ENCODE measurements at places on chromosomes 16 and 17.

DNA sequence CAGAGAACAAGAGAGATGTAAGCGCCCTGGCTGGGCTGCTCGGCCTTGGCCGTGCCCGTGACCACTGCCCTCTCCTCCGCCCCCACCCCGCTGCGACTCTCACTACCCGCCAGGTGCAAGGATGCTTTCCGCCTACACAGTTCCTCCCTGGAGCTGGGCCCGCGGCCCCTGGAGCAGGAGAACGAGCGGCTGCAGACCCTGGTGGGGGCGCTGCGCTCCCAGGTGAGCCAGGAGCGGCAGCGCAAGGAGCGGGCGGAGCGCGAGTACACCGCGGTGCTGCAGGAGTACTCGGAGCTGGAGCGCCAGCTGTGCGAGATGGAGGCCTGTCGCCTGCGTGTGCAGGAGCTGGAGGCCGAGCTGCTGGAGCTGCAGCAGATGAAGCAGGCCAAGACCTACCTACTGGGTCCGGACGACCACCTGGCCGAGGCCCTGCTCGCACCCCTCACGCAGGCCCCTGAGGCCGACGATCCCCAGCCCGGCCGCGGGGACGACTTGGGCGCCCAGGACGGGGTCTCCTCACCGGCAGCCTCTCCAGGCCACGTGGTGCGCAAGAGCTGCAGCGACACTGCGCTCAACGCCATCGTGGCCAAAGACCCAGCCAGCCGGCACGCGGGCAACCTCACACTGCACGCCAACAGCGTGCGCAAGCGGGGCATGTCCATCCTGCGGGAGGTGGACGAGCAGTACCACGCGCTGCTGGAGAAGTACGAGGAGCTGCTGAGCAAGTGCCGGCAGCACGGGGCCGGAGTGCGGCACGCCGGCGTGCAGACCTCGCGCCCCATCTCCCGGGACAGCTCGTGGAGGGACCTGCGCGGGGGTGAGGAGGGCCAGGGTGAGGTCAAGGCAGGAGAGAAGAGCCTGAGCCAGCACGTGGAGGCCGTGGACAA lies 9.2 kb upstream of the MRPL58 start:
- DNase-seq, result no peak

GRCh38 chr17:19799796-19800195 lies 51.7 kb upstream of the ALDH3A1 start:
- no peak for DNase-seq

DNA sequence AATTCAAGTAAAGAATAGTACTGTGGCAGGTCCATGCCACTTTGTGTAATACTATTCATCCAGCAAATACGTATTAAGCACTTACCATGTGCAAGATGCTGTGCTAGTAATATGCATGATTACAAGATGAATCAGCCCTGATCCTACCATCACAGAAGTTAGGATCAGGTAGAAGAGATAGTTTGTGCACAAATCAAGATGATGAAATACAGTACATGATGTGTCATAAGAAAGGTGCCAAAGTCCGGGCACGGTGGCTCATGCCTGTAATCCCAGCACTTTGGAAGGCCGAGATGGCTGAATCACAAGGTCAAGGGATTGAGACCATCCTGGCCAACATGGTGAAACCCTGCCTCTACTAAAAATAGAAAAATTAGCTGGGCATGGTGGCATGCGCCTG lies 10.9 kb downstream of the COG4 start:
- no peak for DNase-seq

DNA sequence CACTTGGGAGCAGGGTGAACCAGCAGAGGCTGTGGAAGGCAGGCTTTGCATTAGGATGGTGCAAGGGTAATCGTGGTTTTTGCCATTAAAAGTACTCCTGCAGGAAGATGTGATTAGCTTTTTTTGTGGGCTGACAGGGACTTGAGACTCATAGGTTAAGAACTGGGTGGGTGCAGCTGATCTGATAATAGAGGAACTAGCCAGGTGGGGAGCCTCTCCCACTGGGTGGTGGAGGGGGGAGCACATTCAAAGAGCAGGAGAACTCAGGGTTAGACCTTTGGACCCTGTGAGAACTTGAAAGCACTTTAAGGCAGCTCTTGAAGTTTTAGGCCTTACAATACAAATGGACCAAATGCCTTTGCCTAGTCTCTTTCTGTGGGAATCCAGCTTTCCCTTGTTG lies 32.4 kb downstream of the CCL4 start:
- DNase-seq, result no peak

GRCh38 chr16:65948361-65948760 lies 418.1 kb upstream of the CDH5 start:
- no peak for DNase-seq

DNA sequence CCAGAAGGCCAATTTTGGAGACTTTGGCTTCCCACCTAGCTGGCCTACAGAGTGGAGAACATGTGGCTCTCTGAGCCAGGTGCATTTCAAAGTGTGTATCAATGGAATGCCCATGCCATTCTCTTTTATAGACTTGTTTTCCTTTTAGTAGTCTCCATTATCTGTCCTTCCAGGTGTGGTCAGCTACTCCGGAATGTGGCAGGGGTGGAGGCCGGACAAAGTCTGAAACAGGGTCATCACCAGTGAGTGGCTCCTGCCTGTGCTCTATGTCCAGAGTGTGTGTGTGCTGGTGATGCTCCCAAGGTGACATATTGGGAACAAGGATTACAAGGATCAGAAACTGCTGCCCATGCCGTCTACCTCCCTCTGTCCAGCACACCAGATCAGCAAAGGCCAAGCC lies 3.8 kb upstream of the TMEM220 start:
- no peak for DNase-seq

DNA sequence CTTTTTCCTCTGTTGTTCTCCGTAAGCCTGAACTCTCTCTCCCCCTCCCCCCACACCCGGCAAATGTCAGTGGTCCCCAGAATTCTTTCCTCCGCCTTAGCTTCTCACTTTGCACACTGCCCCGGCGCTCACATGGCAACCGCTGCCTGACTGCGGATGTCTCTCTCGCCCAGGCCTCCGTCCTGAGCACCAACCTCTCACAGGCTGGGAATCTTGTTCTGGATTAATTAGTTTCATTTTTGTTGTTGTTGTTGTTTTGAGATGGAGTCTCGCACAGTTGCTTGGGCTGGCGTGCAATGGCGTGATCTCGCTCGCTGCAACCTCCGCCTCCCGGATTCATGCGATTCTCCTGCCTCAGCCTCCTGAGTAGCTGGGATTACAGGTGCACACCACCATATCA lies 16.7 kb downstream of the C17orf100 start:
- DNase-seq, result no peak

DNA sequence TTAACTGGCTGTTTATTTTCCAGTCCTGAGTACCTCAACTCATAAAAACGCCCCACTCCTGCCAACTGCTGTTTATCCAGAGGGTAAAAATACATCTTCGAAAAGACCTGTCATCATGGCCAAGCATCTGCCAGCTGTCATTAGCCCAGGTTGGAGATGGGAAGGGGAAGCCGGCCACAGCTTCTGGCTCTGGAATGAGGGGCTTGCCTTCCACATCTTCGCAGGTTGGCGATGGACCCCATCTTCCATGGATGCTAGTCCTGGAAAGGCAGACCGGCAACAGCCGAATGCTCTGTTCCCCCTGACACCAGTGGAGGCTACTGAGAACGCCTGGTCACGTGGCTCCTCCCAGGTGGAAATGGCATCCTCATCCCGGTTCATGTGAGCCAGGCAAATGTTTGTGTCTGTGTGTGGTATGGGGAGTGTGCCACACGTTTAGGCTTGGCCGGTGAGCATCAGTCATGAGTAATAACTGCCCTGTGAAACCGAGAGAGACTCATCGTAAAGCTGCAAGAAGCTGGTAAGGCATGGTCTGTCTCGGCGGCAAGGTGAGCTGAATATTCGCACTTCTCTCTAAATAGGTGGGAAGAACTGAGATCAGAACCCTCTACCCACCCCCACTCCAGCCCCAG lies 420 bp upstream of the KRTAP17-1 start:
- no peak for DNase-seq

DNA sequence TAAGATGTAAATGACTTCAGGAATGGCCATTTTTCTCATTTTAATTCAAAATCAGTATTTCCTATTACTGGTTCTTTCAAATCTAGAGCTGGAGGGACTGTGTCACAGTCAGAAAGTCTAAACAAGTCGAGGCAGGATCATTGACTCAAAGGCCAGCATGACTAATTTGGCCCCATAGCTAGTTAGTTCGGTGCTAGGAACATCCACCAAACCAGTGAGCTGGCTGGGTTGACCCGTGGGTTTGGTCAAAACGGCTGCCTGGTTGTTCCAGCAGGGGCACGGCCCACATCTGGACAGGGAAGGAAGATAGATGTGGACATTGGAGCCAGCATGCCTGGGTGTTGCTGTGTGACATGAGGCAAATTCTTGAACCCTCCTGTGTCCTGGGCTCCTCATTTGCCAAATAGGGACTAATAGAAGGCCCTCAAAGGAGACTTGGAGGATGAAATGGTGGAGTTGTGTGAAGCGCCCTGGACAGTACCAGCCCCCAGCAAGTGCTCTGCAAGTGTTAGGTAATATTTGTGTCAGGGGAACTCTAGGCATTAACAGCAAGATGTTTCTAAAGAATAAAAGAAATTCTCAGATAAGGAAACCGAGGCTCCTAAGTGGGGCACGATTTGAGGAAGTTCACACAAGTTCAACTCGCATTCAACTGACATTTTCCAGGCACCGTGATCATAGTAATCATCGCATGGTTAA lies 46.2 kb downstream of the MEOX1 start:
- DNase-seq, result no peak

DNA sequence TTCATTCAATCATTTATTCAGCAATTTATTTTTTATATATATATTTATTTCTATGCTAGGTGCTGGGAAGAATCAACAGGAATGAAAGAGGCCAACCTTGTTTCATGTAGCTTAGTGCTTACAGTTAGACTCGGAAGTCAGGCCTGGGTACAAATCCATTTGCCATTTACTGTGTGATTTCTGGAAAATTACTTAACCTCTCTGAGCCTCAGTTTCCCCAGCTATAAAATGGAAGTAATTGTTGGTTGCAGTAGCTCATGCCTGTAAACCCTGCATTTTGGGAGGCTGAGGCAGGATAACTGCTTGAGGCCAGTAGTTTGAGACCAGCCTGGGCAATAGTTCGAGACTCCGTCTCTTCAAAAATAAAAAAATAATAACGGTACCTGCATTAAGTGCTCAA lies 27.2 kb upstream of the MLKL start:
- DNase-seq, result no peak

DNA sequence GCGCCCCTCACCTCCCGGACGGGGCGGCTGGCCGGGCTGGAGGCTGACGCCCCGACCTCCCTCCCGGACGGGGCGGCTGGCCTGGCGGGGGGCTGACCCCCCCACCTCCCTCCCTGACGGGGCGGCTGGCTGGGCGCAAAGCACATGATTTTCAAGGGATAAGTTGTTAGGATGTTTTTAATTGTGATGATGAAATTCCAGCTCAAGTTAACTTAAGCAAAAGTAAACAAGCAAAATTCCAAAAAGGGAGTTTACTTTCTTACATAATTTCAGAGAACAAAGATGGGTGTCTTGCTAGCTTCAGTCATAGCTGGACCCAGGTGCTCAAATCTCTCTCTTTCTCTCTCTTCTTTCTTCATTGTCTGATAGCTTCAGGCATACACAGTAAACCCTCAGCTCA lies 33.6 kb upstream of the MED9 start:
- DNase-seq, result no peak

DNA sequence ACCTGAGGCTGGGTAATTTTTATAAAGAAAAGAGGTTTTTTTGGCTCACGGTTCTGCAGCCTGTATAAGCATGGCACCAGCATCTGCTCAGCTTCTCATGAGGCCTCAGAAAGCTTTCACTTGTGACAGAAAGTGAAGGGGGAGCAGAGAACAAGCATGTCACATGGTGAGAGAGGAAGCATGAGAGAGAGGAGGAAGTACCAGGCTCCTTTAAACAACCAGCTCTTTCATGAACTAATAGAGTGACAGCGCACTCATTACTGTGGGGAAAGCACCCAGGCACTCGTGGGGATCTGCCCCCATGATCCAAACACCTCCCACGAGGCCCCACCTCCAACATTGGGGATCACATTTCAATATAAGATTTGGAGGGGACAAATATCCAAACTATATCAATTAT lies 86.8 kb downstream of the USP32 start:
- DNase-seq, result no peak

GRCh38 chr17:42422958-42423712 lies at the start of gene CAVIN1:
TSS of gene CAVIN1 (minus strand) at chr17:42423256. CDS start at chr17:42423097, 159 bp downstream.
- DNase-seq, result no peak
